ENCODE measurements at places on chromosomes 7 and 10. TPM values are rescaled to one million over a fixed set of nuclear protein-coding genes. Genes with fewer than 3 reads are reported as not detected.

DNA sequence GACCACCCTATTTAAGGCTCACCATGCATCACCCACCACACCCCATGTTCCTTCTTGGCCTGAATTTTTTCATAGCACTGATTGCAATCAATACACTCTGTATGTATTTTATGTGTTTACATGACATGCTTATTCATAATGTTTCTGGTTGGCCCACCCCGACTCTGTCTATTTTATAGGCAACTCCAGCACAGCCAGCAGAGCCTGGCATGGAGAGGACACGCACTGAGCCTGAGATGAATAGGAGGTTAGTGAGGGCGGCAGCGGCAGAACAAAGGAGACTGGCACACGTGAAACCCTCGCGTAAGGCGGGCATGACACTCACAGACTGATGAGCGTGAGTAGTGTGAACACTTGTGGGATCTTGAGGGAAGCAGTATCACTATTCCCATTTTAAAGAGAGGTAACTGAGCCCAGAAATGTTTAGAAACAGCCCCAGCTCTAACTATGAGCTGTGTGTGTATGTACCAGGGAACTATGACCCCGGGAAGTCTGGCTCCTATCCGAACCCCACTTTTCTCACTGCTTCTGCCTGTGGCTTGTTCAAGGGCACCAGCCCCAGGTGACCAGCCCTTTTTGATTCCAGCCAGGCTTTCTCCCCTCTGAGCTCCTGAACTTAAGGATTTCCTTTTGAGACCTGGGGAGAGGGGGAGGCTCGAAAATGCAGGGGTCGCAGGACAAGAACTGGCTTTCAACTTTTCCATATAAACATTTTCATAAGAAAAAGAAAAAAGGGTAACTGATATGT, 113.3 kb downstream of the ARHGAP22 start:
- no peak for DNase-seq

DNA sequence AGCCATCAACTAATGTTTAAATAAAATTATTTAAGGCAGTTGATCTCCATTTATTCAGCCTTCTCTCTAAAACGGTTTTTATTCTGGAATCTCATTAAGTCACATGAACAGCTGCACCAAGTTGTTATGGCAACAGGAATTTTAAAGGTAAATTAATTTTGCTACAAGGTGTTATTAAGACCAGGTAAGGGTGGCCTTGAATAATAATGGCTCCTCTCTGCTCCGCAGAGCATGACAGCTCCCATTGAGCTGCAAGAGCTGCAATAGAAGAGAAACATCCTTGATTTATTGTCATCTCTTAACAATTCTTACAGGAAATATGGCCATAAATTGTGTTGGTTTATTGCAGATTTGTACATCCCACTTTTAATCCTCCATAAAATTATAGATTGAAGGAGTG, 165.8 kb downstream of the KLF6 start:
- no peak for DNase-seq

DNA sequence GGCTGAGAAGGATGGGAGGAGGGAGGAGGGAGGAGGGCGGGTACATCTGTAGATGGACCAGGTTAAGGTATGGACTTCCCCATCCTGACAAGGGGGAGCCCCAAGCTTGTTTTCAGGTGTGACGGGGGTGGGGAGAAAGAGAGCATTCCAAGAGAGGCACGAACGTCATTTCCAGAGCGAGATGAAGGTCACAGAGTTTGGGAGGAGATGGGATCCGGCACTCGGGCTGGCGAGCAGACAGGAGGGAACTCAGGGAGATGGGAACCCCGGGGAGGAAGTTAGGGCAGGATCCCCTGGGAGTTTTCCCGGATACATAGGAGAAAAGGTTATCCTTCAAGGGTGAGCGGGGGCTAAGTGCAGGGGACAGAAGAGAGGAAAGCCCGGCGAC, 118.8 kb downstream of the CUX1 start:
- DNase-seq = no peak

The CACNB2 gene
- total RNA-seq = not detected

The TUBAL3 gene
- total RNA-seq = not detected

Data from CD4-positive, alpha-beta memory T cell (primary cell).